ENCODE measurements at places on chromosomes 6 and 20. TPM values are rescaled to one million over a fixed set of nuclear protein-coding genes. Genes with fewer than 3 reads are reported as not detected.

Gene PSORS1C2
- not detected for polyA plus RNA-seq

Gene CRYBG1
- 2.5 TPM for polyA plus RNA-seq

Gene ZSCAN16
- 6.7 TPM for polyA plus RNA-seq

DNA sequence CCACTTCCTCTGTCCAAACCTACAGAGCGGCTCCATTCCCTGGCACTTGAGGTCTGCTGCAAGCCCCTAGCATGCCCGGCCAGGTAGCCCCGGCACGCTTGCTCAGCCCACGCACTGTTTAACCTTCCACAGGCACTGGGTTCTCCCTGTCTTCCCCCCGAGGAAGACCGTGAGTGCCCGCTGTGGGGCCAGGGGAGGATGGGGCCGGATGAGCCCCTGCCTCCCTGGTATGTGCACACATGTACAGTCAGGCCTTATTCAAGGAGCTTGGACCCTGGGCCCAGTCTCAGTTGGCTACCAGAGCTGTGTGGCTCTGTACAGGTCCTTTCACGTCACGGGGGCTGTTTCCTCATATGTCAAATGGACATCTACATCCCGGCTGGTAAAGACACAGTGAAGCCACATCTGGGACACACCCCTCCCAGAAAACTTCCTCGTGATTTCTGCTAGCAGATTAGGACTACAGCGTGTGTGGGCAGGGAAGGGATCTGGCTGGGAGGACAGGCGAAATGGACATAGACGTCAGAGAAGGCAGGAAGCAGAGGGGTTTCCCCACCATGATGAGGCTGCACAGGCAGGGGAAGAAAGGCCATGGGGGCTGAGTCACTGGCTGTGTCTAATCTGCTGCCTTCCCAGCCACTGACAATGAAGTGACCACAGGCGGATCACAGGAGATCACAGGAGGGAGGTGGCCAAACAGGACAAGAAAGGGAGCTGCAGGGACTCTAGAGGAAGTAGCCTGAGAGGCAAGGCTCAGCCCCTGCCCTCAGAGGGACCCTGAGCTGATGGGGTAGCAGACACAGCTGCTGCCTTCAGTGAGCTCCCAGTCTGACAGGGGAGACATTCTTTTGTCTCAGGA is 62.9 kb downstream of the MRPL14 start:
- peak overlapping the region; percentile 74 for H3K27ac ChIP-seq
- H3K36me3 ChIP-seq: no peaks in the 10 kb centered on the region
- peaks cover under 1% of the 10 kb centered on the region for H3K4me1 ChIP-seq
- H3K4me3 ChIP-seq: no peak overlapping the region
- DNase-seq: peak; percentile 78

- H3K4me3 ChIP-seq: no peak overlapping the region
- no peaks in the 10 kb centered on the region for H3K4me1 ChIP-seq
- H3K27ac ChIP-seq: no peak overlapping the region
- peaks cover 5% of the 10 kb centered on the region for H3K27me3 ChIP-seq
- H3K36me3 ChIP-seq: no peaks in the 10 kb centered on the region
Observed at GRCh38 chr6:118776607-118777549, 117.1 kb upstream of the ASF1A start.

DNA sequence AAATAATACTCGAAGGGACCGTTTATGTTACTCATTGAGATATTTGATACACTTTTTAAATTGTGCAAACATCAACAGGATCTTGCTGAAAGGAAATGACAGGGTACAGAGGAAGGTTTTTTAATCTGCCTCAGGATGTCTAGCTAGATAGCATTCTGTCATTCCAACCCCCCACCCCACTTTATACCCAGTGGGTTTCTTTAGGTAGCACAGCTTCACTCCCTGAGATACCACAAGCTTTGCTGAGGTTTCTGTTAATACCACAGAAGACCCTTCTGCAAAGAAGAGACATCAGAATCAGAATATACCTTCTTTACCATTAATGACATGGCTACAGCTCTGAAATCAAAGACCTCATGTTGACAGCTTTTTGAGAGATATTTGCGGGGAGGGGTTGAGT is 1.3 kb downstream of the PHACTR2 start:
- H3K36me3 ChIP-seq: no peaks in the 10 kb centered on the region
- H3K27ac ChIP-seq: peak overlapping the region; percentile 87
- peaks cover 29% of the 10 kb centered on the region for H3K4me1 ChIP-seq
- peak overlapping the region; percentile 30 for H3K4me3 ChIP-seq

DNA sequence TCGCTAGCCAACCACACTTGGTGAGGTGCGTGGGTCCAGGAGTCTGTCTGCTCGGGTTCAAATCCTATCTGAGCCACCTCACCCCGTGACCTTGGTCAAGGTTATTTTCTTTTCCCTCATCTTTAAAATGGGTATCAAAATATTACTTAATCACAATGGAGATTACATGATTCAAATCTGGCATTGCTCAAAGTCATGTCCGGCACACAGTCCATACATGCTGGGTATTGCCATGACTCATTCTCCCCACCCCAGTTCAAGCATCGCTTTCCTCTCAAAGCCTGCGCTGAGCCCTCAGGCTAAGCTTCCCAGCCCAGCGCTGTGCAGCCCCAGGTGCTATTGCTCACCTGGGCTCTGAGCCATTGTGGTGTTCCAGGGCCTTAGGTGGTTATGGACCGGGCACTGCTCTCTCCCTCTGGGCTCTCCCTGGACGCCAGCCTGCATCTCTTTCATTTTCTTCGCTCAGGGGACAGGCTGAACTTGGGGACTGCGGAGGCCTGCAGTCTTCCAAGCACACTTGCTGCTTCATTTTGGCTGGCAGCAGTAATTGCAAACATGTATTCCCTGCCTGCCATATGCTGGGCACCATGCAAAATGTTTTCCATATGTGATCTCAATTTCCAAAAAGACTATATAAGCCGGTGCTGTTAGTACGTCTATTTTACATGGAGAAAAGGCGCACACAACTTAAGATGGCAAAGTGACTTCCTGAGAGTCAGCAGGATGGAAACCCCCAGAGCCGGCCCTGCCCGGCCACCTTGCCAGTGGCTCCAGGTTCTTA is 27.3 kb downstream of the WRNIP1 start:
- H3K27me3 ChIP-seq: no peaks in the 10 kb centered on the region
- H3K4me3 ChIP-seq: no peak overlapping the region
- no peak for DNase-seq
- H3K4me1 ChIP-seq: peaks cover 8% of the 10 kb centered on the region
- H3K36me3 ChIP-seq: no peaks in the 10 kb centered on the region
